NCI-H1930 (cell line): ENCODE measurements at places on chromosomes 7 and 10.

DNA sequence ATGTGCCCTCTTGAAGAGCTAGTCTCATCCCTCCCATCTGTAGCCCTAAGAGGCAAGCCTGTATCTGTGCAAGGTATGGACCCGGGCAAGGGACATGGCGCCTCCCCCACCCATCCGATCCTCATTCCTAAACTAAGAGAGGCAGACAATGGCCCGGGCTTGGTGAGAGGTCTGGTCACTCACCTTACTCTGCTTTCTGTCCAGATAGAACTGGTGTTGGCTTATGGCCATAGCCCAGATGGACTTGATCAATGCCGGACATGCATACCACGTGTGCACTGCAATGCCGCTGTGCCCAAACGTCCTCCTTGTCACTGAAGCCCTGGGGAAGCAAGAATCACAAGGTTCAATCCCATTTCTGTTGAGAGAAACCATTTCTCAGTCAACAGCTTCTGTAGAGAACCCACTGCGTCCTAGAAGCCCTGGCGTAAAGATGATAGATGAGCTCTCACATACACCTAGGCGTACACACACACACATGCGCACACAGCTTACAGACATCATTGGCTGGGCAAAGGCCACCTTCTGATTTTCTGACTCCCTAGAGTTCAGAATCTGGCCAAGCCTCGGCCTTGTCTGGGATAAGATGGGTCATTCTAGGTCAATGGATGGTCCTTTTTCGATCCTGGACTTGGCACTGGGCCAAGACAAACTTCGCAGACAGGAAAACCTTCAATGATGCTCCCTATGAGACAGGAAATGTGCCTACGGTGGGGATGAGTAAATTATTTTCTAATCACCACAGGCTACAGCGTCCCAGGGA lies 114.6 kb downstream of the PRPF18 start:
- DNase-seq = no peak

DNA sequence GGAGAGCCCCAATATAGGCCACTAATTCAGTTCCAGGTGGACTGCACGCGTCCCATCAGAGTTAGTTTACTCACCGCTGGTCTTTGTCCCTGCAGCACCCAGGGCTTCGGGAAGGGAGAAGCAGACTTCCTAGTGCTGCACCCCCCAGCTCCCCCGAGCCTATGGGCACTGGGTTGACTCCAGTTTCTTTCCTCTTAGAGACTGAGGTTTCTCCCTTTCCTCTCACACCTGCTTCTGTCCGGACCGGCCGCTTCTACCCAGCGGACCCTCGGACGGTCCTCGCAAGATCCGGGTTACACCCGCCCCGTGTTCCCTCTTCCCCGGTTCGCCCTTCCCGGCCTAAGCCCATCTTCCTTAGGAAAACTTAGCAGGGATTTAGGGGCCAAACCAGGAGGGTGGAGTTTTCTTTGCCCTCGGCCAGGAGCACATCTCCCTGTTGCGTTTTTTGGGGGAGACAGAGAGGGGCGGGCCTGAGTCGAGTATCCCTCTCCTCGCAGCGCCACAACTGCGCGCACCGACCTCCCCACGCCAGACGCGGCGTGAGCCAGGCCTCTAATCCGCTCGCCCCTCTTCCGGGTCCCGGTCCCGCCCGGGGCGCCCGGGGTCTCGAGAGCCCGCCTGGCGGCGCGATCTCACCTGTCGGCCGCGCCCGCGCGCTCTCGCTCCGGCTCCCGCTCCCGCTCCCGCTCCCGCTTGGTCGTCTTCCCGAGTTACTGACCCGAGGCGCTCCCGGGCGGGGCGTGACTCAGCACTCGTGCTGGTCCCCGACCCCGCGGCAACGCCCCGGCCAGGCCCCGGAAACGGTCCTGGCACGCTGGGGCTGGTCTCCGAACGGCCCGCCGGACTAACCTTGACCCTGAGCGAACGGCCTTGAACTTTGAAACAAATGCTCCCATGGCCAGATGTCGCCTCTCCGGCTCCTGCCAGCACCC lies at the start of gene AIFM2:
Gene AIFM2 (minus strand): TSS at position 728 of the 932 bp plus-strand sequence. CDS start 8,741 bp downstream, outside the sequence.
- DNase-seq = peak; percentile 7

DNA sequence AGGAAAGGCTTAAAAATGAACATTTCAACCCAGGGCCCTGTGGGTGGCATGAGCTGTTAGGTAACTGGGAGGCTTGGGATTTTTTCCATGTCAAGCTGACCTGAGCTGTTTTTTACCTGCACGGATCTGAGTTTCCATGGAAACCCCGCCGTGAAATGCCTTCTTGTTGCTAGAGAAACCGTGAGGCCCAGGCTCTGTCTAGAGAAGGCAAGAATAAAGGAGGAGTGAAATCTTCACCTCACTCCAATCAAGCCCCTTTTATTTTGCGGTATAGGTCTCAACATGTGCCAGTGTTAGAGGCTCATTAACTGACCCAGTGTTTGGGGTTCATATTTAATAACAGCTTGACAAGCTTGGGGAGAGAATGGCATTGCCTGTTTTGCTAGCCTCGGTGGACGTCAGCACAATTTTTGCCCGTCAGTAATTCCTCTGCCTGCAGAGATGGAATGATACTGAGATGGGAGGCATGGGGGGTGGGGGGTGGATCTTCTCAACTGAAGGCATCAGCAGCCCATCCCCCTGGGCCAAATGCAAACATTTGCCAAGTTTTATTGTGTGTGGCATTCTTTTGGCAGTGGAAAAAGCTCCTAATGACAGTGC lies 48.9 kb upstream of the PDCD4 start:
- no peak for DNase-seq

GRCh38 chr7:7720750-7721621 lies 2.6 kb upstream of the RPA3 start:
- no peak for DNase-seq

DNA sequence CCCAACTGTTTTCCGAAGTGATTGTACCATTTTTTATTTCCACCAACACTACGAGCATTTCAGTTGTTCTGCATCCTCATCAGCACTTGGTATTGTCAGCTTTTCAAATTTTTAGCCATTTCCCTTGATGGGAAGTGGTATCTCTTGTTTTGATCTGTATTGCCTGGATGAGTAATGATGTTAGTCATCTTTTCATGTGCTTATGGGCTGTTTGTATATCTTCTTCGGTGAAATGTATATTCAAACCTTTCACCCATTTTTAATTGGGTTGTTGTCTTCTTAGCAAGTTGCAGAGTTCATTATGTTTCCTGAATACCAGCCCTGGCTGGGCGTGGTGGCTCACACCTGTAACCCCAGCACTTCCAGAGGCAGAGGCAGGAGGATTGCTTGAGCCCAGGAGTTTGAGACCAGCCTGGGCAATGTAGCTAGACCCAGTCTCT lies 22.1 kb downstream of the CLIP2 start:
- no peak for DNase-seq

DNA sequence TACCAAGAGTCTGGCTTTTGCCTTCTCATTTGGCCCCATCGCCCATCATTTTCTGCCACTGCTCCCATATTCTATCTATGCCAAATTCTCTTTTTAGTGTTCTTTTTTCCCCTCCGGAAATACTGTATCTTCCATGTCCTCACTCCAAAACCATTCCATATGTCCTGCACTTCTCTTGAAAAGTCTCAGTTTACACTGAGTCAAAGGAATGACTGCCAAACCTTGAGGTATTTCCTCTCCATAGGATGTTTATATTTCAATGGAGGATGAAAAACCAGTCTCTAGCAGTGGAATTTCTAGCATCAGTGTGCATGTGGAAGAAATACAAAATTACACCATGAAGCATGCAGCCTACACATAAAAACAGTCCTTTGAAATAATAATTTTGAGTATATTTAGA lies 121.4 kb upstream of the PHYHIPL start:
- no peak for DNase-seq

DNA sequence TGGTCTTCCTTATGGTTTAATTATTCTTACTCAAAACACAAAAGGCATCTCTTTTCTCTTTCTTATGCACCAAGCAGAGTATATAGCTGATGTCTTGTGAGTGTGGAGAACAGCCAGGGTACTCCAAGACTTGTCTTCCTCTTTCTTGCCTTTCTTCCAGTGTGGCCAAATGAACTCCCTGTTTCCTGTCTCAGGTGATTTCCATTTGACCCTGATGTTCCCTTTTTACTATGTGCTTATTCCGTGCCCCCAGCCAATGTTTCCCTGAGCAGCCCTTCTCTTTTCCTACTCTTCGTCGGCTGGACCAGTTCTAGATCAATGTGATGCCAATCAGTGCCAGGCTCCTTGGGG lies 12.6 kb downstream of the OR9A4 start:
- DNase-seq = no peak
